ENCODE measurements at places on chromosomes 1 and 21.

DNA sequence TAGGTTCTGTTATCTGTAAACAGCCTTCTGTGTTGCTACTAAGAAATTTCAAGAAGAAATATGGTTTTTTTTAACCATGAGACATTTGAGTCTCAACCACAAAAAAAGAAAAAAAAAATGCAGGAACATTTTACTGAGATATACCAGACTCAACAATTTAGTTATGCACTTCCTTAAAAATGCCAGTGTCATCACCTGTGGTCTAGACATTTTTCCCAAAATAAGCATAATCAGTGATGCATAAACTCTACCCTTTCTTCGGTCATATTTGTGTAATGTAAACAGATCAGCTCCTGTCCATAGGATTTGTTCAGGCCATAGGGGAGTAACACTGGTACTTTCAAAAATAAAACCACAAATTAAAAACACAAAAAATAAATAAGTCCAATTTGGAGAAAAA is 122.6 kb upstream of the TNFSF4 start:
- DNase-seq, result no peak

- no peak for DNase-seq
Measured at GRCh38 chr1:221816899-221817298, 75.0 kb upstream of the DUSP10 start.

- no peak for DNase-seq
Measured at GRCh38 chr21:14866859-14867765, 197.7 kb downstream of the NRIP1 start.

- no peak for DNase-seq
Measured at GRCh38 chr21:31342348-31342747, 1.7 kb downstream of the TIAM1 start.

- DNase-seq, result no peak
Measured at GRCh38 chr1:6956488-6957159, 171.4 kb downstream of the CAMTA1 start.

DNA sequence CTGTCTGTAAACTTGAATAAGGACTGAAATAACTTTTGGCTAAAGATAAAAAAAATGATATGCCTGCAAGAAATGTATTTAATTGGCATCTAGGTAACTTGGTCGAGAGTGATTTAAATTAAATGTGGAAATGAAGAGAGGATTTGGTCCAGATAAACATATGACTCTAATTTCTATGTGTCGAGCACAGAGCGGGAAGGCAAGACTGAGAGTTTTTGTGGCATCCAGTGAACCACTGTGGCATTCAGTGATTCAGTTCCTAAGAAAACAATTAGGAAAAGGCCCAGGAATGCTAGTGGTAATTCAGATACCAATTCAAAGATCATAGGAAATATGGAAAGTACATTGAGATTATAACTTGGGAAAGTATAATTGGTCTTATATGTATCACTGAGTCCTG is 39.6 kb downstream of the PDE4B start:
- DNase-seq, result no peak

DNA sequence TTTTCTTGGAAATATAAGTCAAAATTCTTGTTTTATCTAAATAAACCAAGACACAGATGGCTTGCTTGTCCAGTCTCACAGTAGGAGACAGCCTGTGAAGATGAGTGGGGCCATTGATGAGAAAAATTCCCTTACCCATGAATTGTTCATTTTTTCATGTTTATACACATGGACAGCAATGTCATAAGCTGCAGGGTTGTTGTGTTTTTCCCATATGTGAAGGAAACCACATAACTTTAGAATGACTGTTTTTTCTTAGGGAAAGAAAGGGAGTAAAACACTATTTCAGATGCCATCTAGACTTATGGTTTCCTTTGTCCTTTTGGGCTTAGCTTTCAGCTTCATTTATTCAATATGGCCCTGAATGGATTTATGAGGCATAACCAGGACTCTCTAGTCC is 622.5 kb upstream of the NR5A2 start:
- no peak for DNase-seq

DNA sequence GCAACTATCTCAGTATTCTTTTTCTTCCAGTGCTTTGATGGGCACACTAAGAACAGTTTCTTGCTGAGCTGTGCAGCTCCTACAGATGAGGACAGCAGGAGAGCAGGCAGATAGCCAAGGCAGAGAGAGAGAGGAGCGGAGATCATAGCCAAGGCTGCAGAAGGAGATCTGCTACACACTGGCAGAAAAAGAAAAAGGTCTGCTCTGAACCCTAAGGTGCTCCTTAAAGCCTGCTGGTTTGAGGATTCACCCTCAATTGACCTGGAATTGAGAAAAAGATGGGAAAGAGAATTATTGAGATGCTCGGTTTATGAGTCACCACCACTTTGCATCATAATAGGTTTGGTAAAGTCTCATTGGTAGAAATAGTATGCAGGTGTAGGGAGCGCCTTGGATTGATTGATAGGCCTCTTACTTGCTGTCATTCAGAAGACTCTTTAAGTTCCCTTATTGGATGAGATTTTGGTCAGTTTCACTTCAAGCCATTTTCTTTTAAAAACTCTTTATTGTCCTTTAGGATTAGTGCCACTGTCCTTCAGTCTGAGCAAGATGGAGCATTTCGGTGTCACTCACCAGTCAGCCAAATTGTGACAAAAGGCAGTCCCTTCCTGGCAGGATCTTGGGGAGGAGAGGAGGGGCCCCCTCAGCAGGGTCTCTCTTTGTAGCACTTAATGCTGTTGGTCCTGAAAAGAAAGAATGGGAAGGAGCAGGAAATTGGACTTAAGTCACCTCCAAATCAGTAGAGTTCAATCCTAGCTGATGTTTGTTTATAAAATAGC is 685.0 kb downstream of the ADGRL2 start:
- no peak for DNase-seq

GRCh38 chr1:61042466-61043009 is 39.8 kb upstream of the NFIA start:
- no peak for DNase-seq

GRCh38 chr1:1183833-1184775 is 10.4 kb downstream of the TTLL10 start:
- DNase-seq, result no peak

DNA sequence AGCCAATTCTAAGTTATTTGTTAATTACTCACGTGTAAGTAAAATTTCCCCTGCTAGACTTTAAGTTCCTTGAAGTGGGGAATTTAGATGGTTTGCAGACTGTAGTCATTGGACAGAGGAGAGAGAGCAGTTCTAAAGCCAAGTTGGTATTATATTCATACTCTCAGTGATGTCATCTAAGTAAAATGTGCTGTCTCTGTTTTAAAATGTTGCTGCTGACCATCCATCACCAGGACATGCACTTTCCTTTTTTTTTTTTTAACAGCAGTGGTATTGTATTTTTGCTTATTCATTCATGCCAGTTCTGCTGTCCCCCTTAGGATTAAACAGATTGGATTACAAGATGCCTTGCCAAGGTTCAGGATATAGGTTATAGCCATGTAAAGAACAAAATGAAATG is 2.3 kb downstream of the TTLL7 start:
- no peak for DNase-seq

GRCh38 chr21:16040601-16041000 is 310.8 kb downstream of the USP25 start:
- no peak for DNase-seq

Measured in stimulated activated CD4-positive, alpha-beta T cell treated with anti-CD3 and anti-CD28 coated beads, Interleukin-1b, Interleukin-23, amount 100 ng/mL, for 1 hour (primary cell).